ENCODE measurements at places on chromosomes 16 and 17. TPM values are rescaled to one million over a fixed set of nuclear protein-coding genes. Genes with fewer than 3 reads are reported as not detected.

The CCDC200 gene
- total RNA-seq, result not detected

The NEK8 gene
- total RNA-seq, result 0.65 TPM

The PLLP gene
- total RNA-seq, result 2.0 TPM

The MINK1 gene
- total RNA-seq, result 23.5 TPM

The TBL3 gene
- total RNA-seq, result 22.0 TPM

The SLC35G6 gene
- not detected for total RNA-seq

The MLYCD gene
- total RNA-seq, result 57.9 TPM

The TOX3 gene
- not detected for total RNA-seq

The NPIPB6 gene
- total RNA-seq, result not detected

The SLFN14 gene
- total RNA-seq, result not detected

The CTRB1 gene
- total RNA-seq, result not detected

The KRTAP9-2 gene
- not detected for total RNA-seq

The WWOX gene
- 4.3 TPM for total RNA-seq

The EPN3 gene
- total RNA-seq, result 9.7 TPM

The ABCA6 gene
- total RNA-seq, result 20.3 TPM

The CD68 gene
- 23.1 TPM for total RNA-seq

The CCL8 gene
- 3.1 TPM for total RNA-seq
